ENCODE measurements at places on chromosomes 1 and 21.

GRCh38 chr1:189874715-189875435, 602.8 kb downstream of the BRINP3 start:
- no peak for DNase-seq

GRCh38 chr1:35847935-35848565, 35.0 kb upstream of the AGO1 start:
- DNase-seq: no peak

DNA sequence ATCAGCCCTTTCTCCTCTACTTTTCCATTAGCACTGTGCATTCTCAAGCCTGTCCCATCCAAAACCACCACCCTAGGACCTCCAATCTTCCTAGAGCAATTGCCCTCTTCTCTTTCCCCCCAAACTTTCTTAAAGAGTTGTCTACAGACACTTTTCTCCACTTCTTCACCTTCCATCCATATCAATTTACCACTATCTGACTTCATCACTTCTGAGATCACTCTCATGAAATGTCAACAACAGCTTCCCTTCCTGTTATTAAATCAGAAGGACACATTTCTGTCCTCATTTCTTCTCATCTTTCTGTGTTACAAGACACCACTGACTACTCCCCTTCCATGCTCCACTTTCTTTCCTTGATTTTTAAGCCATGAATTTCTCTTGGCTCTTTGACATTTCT, 36.0 kb upstream of the CFAP298 start:
- DNase-seq: no peak

GRCh38 chr1:4684136-4684535, 29.7 kb downstream of the AJAP1 start:
- DNase-seq: no peak

DNA sequence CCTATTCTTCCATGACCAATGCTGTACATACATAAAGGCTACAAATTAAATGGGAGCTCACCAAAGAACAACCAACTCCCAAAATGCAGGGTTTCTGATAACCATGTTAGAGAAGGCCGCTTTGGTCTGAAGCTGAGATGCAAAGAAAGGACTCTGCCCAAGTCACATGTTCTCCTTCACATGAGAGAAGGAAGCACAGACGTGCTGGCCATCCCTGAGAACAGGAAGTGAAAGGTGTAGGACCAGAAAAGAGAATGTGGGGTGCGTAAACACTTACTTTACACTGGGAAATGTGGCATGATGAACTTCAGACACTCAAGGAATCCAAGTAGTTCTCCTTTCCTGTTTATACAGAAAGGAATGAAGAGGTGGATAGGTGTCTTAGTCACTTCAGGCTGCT, 31.7 kb upstream of the TADA1 start:
- DNase-seq: no peak

All from cerebellar nuclear complex (tissue), 1 donor.